ENCODE measurements at places on chromosomes 4 and X.

GRCh38 chr4:109981936-109982335 lies 69.3 kb downstream of the EGF start:
- no peak for DNase-seq

- DNase-seq = no peak
Observed at GRCh38 chrX:10011991-10012390, 44.8 kb downstream of the CLDN34 start.

DNA sequence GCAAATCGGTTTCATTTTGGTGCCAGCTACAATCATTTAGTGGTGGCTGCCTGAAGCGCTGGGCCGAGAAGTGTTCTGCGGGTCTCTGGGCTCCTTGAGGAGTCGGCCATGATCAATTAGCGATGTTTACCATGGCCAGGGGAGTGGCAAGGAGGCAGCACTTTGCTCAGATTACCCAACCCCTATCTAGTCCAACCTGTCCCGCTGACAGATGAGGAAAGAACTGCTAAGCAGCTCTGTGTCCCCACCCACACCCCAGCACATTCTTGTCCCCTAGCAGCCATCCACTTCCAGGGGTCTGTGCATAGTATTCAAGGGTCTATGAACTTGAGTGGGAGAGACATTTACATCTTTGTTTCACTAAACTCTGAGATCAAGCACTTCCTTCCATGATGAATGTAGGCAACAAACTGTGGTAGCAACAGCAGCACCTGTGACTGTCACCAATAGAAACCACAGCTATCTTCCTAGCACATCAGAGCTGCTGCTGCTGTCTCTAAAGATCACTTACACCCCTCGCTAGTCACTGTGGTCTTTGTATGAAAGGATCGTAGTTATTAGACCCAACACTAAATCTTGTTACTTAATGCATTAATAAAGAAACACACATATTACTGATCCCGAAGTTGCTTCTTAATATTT lies 331.6 kb downstream of the BCOR start:
- DNase-seq = no peak

- no peak for DNase-seq
Observed at GRCh38 chr4:158664806-158665205, 6.9 kb downstream of the C4orf46 start.

GRCh38 chr4:183823434-183823833 lies 81.7 kb upstream of the STOX2 start:
- DNase-seq = no peak

- no peak for DNase-seq
Observed at GRCh38 chr4:130632731-130633604, 1537.0 kb downstream of the C4orf33 start.

GRCh38 chr4:24927049-24927448 lies 14.2 kb upstream of the CCDC149 start:
- DNase-seq = no peak

GRCh38 chr4:99028187-99028586 lies 32.7 kb downstream of the METAP1 start:
- DNase-seq = no peak

- DNase-seq = no peak
Observed at GRCh38 chr4:113179091-113179490, 129.6 kb downstream of the ANK2 start.

- DNase-seq = no peak
Observed at GRCh38 chr4:21470535-21470934, 478.0 kb downstream of the KCNIP4 start.

GRCh38 chr4:16411501-16412085 lies 185.3 kb upstream of the TAPT1 start:
- no peak for DNase-seq

DNA sequence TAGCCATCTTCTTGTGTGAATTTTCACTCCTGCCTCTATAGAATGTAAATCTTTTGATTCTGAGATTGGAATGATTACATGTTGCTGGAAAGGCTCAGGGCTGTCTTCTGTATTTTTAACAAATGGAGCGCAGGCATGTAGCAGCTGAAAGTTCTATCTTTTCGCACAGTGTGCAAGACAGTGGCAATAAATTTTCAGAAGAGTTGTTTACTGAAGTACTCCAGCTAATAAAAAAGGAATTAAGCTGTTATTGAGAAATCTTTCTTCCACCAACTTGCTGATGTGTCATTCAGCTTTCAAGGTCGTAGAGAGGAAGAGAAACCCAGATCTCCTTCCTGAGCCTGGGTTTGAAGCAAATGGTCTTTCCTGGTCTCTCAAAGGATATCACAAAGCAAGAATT lies 122.0 kb upstream of the PUDP start:
- DNase-seq = no peak

GRCh38 chr4:84887824-84888223 lies 78.7 kb downstream of the WDFY3 start:
- DNase-seq = no peak

DNA sequence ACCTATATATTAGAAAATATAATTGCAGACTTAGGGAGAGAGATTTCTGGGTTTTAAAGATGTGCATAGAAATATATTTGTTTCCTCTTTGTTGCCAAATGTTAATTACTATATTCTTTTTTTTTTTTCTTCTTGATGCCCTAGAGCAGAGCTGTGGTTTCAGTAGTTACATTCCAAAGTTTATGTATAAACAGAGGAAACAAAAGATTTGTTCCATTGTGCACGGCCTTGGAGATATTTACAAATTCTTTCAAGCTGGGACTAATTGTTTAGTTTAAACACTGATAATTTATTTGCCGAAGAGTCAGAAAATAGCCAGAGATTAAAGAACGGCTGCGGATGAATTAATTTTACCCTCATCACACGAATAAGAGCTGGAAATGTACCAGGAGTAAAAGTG lies 85.1 kb downstream of the USP46 start:
- no peak for DNase-seq

DNA sequence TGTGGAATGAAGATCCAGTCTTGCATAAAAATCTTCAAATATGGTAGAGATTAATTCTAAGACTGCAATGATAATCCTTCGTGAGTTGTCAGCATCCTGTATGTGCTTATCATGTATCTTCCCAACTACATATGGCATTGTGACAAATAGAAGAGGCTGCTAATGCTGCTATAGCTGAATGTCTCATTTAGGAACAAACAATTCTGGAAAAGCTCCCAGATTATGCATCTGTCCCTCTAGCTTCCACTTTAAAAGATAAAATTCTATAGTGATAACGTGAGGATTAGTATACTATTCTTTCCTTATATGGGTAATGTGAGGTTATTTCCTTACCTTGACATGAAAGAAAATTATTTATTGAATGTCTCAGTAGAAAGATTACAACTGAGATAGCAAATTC lies 930.9 kb downstream of the DMD start:
- DNase-seq = peak; percentile 2

GRCh38 chrX:107118322-107119147 lies at the start of gene RBM41:
Gene RBM41, minus strand, starts transcription at chrX:107118822. Its CDS starts 49 bp downstream, at chrX:107118773.
- peak; percentile 59 for DNase-seq

- no peak for DNase-seq
Observed at GRCh38 chr4:41696763-41697162, 51.8 kb downstream of the PHOX2B start.

DNA sequence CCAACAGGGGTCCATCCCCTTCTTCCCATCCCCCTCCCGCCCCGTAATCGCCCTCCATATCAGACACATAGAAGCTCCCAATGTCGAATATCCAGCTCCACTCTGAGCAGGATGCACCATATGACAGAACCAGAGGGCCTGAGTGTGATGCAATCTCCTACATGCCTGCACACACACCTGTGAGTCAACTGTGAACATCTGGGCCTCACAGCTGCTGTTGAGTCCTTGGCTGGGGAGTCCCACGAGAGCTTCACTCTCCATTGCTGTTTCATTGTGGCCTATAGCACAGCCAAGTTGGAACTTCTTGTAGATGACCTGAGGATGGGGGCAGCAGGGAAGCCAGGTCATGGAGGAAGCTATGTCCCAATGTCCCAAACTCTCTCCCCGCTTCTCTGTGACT lies 8.2 kb downstream of the SLC38A5 start:
- DNase-seq = no peak

GRCh38 chr4:2907226-2907625 lies 56.0 kb downstream of the NOP14 start:
- no peak for DNase-seq

DNA sequence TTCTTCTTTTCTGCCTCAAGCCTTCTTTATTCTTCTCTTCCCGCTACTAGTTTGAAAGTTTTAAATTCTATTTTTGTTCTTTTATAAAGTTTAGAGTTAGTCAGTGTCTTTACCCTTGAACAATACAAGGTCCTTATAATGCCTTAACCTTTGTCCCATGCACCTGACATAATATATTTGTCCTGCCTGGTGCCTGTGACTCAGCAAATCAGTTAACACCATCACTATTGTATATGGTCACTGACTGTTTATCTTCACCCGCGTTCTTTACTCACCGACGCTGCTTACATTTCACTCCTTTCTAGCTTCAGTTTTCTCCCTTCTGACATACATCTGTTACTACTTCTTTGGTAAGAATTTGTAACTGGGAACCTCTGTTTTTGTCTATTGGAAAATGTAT lies 5.7 kb downstream of the SMIM20 start:
- DNase-seq = no peak

DNA sequence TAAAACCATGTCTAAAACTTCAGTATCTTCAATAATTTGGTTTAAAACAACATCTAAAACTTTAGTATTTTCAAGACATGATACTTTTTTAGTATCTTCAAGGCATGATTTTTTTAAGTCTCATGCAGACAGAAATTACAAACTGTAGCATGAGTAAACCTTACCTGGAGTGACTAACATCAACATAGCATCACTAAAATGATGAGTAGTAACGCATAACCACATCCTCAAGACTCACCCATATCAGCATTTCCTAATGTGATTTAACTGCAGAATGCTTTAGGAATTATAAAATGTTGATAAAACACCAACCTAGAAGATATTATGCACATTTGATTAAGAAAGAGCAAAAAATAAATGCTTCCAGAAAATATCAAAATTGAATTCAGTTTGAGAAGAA lies 19.7 kb upstream of the EDNRA start:
- no peak for DNase-seq

DNA sequence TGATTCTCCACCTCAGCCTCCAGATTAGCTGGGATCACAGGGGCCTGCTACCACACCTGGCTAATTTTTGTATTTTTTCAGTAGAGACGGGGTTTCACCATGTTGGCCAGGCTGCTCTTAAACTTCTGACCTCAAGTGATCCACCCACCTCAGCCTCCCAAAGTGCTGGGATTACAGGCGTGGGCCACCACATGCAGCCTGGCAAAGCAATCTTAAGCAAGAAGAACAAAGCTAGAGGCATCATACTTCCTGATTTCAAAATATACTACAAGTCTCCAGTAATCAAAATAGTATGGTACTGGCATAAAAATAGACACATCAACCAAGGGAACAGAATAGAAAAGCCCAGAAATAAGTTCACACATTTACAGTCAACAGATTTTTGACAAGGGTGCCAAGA lies 12.8 kb upstream of the F8A1 start:
- DNase-seq = no peak

DNA sequence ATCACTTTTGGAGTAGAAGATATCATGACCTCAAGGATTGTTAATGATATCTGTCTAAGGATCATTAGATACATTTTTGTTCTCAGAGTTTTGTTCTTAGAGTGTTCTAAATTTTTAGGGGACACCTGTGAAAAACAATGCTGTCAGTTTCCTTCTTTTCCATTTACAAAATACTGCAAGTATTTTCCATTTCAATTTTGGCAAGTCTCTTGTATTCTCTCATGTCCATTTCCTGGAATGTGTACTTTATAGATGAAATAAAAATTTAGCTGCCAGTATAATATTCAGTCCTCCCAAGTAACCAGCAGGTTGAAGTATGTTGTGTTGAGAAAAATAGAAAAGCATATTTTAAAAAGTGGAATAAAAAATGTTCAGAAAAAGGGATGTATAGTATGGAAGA lies 117.9 kb upstream of the HPGD start:
- DNase-seq = no peak

DNA sequence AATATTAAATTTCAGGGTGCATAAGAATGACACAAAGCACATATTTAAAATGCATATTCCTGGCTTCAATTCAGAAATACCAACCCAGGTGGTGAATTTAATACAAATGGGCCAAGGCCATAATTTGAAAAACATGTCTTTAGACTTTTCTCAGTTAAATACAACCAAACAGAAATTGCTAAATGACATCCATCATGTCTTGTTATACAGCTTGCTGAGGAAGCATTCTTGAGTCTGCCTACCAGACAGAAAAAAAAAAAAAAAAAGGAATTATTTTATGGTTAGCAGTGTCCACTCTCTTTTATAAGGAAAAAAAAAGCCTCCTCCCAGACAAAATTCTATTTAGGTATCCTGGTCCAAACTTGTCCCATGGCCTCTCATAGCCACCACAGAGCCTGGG lies 119.1 kb downstream of the PAPSS1 start:
- DNase-seq = no peak

GRCh38 chr4:185683222-185683621 lies 128.8 kb downstream of the SORBS2 start:
- no peak for DNase-seq

DNA sequence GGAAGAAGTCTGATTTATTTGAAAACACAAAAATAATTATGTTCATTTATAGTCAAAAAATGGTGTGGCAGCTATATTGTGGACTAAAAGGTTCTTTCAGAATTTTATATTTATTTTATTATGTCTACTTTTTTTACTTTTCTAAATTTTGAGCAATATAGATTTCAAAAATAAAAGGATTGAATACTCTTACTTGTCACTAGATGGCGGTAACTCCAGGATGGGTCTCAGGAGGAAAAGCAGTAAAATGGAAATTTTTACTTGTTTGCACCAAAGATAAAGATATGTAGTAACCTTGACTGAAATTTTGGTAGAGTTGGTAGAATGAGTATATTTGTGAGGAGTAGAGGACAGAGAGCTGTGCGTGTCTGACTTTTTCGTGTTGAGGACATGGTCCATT lies 14.5 kb upstream of the DACH2 start:
- no peak for DNase-seq

DNA sequence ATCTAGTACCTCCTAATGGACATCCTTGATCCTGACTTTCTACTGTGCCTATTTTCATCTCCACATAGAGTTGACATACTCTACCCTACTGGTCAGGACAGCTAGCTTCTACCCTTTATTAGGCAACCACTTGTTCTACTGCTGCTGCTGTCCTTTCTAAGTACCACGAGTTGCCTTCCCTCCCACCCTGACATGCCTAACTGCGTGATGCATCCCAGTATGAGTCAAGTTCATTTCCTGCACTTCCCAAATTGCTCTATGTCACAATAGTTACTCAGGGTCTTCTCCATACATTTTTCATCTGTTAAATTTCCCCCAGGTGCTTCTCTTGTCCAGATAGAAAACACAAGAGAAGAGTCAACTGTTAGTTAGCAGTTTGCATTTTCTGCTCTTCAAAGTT lies 133.4 kb downstream of the TBC1D19 start:
- no peak for DNase-seq

GRCh38 chrX:13428053-13428786 lies 108.4 kb upstream of the ATXN3L start:
- peak; percentile 2 for DNase-seq

Measured in cerebellum (tissue), 4 donors.